MM.1S (cell line): ENCODE measurements at places on chromosomes 5 and 9.

DNA sequence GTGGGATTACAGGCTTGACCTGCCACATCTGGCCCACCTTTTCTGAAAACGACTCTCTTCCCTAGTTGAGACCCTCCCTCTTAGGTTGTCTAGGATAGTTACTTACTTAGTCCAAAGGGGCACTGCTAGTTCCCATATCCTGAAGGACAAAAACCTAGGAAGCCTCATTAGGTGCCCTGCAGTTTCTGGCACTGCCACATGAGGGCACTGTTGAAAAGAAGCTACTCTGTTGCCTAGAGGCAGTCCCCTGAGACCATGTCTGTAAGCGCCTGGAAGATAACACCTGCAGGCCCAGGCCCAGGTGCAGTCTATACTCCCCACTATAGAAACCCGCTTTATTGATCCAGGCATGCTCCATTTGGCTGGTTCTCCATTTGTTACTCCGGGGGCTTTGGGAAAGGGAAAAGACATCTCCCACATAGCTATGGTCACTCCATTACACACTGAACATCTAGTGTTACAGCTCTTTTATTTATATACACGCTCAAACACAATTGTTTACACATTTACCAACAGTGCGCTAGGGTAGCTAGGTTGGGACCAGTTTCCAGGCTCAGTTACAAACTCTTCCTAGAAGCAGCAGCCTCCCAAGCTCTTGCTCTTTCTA, 73.4 kb upstream of the PPARGC1B start:
- peak; percentile 17 for DNase-seq

GRCh38 chr5:65778126-65778525, 56.1 kb downstream of the NLN start:
- DNase-seq: no peak

DNA sequence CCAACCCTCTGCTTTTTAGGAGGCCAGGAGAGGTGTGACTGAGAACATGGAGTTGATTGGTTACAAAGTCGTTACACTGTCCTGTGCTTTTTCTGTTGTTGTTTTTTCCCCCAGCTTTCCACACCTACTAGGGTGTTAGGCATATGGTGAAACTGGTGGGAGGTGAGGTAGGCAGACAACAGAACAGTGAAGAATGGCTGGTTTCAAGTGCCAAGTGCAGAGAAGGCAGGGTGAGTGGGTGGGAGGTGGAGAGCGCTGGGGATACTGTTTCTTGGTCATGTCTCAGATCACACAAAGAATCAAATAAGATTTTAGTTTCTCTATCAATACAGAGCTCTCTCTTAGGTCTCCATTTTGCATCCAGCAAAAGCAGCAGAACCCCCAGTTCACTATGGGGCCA, 2.2 kb upstream of the SPTAN1 start:
- DNase-seq: no peak

GRCh38 chr9:84932915-84933527, 263.5 kb downstream of the NTRK2 start:
- DNase-seq: no peak

- DNase-seq: no peak
Observed at GRCh38 chr5:15142458-15142857, 270.9 kb upstream of the ANKH start.

GRCh38 chr5:1510631-1511030, 13.1 kb downstream of the LPCAT1 start:
- DNase-seq: no peak

- no peak for DNase-seq
Observed at GRCh38 chr9:127444283-127444920, 6.8 kb downstream of the RPL12 start.

DNA sequence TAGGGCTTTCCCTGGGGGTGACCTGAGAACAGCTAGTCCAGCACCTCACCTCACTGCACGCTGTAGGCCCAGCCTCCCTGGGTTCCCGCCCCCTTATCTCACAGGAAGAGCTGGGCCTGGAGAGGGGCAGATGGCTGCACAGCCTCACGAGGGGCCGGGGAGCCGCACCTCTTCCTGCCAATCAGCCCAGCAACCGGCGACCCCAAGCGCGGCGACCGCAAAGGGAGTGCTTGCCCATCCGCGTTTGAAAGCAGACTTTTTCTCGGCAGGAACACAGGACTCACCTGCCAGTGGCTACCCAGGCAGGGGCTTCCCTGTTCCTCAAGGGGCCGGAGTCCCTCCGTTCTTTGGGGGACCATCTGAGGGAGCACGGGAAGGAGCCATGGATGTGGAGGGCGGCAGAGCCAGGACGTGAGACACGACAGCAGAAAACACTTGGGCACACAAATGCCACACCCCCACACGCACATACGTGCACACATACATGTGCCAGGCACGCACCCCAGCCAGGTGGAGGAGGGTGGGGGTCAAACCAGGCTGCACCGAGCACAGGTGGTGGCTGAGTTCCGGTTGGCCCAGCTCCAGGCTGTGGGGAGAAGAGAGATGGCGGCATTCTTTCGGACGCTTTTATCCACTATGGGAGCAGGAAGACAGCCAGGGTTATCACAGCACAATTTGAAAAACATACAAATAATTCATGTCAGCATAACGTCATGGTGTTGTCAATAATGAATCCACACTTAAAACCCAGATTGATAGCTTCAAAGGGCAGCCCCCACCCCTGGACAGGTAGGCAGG, 11.3 kb downstream of the TMEM250 start:
- DNase-seq: no peak

DNA sequence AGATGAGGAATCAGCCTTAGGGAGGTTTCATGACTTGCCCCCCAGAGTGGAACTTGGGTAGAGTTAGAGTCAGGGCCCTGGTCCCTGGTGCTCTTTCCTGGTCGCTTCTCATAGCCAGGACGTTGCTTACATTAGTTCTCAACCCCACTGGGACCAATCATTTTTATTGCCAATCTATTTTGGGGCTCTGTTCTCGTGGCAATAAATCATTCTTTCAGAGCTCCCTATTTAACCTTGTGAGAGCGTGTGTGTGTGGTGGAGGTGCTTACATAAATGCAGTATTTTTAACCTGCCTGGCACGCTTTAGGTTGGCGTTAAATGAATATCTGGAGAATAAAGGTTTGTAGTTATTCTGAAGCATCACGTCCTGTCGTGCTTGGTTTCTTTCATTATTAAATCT, 4.1 kb downstream of the TRIO start:
- no peak for DNase-seq

DNA sequence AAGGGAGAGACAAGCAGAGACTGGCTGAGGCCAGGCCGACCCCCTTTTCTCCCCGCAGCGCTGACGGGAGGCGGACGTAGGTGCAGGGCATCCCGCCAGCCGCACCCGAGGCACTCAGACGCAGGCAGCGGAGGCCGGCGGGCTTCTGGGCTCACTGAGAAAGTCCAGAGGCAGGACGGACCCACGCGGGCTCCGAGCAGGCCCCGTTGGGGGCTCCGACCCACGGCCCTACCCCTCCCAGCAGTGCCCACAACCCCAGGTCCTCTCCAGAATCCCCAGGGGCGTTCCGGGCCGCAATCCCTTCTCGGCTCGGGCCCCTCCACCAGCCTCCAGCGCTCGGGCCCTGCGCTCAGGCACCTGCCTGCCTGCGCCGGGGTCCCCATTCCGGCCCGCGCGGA, 543 bp downstream of the MTMR12 start:
- DNase-seq: peak; percentile 56

- DNase-seq: peak; percentile 14
Observed at GRCh38 chr5:173581408-173582215, 34.8 kb downstream of the BOD1 start.

DNA sequence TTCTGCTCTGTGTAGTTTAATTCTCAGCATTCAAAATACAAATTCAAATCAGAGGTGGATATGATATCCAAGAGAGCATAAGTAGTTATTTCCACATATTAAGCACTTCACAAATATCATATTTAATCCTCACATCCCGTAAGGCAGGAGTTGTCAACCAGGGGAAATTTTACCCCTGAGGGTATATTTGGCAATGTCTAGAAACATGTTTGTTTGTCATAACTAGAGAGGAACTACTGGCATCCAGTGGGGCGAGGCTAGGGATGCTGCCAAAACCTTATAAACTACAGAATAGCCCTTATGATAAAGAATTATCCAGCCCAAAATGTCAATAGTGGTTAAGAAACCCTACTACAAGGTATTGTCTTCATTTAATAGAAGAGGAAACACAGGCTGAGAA, 619.4 kb downstream of the SLCO4C1 start:
- DNase-seq: no peak

DNA sequence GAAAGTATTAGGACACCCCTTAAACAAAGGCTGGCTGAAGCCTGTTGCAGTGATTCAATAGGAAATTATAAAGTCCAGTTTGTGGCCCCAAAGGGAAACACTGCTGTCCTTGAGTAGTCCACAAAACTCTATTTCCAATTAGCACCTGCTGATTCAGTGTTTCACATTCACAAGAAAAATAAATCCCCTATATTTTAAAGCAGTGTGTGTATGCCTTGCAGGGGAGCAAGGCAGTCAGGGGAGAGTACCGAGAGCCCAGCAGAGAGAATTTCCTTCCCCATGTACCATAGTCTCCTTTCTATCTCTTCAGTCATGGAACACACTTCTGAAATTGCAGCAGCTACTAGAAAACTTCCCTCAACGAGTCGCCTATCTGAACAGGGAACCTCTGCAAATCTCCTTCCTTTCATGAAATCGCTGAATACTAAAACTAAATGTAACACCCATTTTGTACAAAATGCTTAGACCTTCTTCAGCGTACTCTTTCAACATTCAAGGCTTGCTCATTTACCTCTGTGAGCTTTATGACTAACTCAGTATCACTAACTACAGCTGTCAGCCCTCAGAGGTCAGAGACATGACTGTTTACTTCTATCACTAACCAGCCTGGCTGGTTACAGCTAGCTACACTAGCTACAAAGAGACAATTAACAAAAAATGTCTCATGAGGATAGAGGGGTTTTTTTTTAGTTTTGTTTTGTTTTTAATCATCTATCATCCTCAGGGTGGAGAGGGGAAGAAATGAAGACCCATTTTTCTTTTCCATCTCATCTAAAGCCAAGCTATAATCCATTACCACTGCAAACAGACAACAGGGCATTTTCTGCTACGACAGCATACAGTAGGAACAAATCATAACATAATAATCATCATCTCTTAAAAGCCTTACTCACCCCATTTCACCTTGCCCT, 188.7 kb downstream of the EBF1 start:
- DNase-seq: no peak

- DNase-seq: peak; percentile 48
Observed at GRCh38 chr9:34628656-34629490, at the start of gene ARID3C. Gene ARID3C, minus strand, starts transcription at chr9:34629066. Its CDS starts 1,052 bp downstream, at chr9:34628014.

GRCh38 chr9:458590-458989, 243.9 kb downstream of the DOCK8 start:
- DNase-seq: no peak

- no peak for DNase-seq
Observed at GRCh38 chr9:115328228-115328627, 210.3 kb upstream of the TNC start.

- no peak for DNase-seq
Observed at GRCh38 chr9:74838351-74838750, 49.4 kb downstream of the TRPM6 start.

DNA sequence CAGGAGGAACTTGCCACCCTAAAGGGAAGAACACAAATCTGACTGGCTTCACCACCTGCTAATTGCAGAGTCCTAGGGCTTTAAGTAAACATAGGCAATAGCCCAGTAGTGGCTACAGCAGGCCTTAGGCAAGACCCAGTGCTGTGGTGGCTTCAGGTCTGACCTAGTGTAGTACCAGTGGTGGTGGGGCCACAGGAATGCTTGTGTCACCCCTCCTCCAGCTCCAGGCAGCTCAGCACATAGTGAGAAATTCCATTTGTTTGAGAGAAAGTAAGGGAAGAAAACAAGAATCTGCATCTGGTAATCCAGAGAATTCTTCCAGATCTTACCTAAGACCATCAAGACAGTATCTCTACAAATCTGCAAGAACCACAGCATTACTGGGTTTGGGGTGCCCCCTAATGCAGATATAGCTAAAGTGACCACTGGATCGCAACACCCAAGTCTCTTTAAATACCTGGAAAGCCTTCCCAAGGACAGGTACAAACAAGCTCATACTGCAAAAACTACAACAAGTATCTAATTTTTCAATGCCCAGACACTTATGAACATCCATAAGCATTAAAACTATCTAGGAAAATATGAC, 102.6 kb upstream of the TRPM3 start:
- DNase-seq: no peak

DNA sequence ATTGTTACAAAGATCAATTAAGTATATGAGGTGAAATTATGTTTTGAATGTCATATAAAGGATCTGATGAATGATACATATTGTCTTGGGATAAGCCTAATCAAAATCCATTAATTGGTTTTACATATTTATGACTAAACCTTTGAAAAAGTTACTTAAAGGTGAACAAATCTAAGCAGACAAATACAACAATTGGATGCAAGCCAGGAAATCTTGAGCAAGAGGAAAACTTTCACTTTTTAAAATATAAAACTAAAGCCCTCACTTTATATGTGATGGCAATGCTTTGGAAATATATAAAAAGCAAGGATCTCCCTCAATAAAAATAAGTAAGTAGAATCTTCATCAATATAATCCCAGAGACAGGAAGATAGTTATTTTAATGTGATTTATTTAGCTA, 80.1 kb downstream of the EDIL3 start:
- DNase-seq: no peak

DNA sequence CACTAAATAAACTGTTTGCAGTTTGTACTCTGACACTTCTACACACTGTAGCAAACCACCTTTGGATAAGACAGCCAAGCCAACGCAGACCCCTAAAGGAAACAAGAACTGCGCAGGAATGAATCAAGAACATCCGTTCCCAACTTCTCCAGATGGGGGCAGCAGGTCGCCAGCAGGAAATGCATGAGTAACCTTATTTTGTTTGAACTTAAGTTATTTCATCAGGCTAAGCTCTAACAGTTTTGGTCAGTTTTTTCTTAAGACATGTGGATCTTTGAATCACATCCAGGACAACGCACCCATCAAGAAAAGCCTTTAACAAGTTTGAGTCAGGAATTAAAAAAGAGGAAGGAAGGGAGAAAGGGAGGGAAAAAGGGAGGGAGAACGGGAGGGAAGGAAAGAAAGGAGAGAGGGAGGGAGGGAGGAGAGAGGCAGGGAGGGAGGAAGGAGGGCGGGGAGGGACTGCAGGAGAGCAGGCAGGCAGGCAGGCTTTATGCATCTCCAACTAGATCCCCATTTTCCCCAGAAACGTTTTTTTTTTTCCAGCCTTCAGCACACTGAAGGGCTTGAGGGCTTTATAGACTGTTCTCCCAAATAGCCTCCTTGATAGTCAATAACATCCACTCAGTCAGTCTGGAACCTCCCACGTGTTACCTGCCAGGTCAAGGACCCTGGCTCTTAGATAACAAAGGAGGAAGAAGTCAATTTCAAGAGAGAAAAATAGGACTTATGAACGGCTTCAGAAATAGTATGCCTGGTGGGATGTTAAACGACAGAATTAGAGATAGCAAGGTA, 22.2 kb downstream of the BHMT start:
- peak; percentile 69 for DNase-seq

GRCh38 chr9:121671612-121672155, 20.2 kb downstream of the DAB2IP start:
- no peak for DNase-seq

GRCh38 chr5:127176769-127177168, 103.5 kb upstream of the C5orf63 start:
- no peak for DNase-seq

DNA sequence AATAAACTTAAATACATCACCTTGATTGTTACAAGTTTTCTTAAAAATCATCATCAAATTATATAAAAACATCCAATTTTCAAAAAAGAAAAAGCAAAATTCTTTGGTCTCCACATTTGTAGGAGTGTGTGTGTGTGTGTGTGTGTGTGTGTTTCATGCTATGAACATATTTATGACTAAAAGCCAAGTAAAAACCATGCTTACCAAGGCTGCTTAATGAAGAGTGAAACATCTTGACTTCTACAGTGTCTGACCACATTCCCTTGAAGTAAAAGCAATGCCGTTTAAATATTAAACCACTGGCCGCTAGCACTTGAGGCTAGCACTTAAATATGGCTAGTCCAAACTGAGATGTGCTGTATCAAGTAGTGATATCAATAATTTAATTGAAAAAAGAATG, 549.1 kb upstream of the CCNG1 start:
- no peak for DNase-seq
